Jurkat, Clone E6-1 (cell line): ENCODE measurements at places on chromosomes 5 and 9.

DNA sequence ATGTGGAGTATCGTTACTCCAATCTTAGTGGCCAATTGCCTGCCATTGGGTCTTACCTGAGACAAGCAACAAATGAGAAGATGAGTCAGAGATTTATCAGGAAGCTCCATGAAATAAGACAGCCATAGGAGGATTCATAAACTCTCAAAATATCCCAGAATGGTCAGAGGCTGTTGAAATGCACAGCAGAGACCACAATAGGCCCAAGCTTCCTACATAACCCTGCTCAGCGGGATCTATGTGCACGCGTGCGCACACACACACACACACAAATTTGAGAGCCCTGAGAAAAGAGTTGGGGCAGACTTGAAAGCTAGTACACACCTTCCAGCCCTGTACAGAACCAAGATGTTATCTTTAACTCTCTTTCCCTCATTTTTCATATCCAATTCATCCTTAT, 9.8 kb downstream of the UIMC1 start:
- DNase-seq: no peak

DNA sequence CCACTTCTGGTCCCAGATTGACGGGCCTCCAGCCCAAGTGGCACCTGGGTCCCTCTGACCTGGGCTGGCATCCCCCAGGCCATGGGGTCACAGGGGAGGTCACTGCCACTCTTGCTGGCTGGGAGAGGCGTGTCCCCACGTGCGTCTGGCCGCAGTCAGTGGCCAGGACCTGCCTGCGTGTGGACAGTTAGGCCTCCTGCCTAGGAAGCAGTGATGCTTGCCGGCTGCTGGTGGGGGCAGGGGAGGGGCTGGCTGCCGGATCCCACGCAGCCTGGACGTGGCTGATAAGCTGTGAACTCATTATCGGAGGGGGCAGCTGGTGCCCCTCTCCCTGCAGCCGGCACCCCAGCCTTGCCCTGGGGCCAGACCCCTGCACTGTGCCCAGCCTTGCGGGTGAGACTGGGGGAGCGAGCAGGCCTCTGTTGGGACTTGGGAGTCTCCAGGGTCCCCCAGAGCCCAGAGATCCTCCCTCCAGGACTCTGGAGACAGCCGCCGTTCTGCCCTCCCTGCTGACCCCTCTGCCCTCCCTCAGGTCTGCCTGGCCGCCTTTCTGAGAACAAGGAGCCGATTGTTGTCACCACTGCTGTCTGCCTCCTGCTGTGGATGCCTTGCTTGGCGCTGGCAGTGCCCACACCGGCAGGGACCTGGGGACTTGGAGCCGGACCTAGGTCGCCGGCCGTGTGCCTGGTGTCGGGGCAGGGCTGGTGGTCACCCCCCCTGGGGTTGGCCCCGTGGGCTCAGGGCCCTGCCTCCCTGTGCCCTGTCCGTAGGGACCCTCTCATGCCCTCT, 12.3 kb downstream of the RXRA start:
- no peak for DNase-seq

DNA sequence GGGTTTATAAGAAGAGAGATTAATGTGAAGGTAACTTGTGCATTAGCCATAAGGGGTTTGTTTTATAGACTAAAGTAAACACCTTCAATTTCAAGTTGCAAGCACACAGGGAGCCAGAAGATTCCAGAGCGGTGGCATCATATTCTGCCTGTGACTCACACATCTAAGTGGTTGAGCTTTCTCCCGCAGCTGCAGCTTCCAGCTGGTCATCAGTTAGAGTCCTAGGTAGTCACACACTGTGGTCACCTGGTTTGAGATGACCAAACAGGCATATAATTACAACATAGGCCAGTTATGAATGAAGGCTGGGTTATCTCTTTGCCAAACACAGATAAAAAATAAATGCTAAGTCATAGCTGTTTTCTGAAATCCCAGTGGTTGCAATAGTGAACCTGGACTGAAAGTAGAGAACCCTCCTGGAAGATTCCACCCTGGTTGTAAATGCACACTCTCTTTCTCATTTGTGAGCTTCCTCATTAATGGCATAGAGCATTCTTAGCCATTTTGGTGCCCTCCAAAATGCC, 171.3 kb downstream of the GDNF start:
- no peak for DNase-seq

DNA sequence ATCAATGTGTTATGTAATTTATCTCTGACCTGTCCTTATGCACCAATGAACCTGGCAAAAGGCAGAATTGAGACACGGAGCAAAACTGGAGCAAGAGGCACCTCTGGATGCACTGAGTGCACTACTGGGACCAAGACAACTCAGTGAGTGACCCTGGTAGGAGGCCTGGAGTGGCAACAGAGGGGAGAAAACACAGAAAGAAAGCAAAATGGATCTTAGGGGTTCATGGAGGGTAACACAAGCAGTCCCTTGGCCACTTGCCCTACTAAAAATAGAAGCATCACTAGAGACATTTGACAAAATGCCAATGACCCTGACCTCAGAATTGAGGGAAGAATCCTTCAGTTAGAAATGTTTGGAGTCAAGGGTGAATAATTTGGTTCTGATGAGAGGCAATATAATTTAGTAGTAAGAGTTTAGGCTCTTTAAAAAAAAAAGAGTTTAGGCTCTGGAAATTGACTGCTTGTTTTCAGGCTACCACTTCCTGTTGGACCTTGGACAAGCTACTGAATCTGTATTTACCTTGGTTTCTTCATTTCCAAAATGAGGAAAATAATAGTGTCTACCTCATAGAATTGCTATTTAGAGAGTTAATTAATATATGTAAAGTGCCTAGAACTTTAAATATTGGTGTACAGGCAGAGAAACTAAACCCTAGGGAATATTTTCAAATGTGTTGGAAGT, 234.9 kb upstream of the TARS1 start:
- DNase-seq: no peak

DNA sequence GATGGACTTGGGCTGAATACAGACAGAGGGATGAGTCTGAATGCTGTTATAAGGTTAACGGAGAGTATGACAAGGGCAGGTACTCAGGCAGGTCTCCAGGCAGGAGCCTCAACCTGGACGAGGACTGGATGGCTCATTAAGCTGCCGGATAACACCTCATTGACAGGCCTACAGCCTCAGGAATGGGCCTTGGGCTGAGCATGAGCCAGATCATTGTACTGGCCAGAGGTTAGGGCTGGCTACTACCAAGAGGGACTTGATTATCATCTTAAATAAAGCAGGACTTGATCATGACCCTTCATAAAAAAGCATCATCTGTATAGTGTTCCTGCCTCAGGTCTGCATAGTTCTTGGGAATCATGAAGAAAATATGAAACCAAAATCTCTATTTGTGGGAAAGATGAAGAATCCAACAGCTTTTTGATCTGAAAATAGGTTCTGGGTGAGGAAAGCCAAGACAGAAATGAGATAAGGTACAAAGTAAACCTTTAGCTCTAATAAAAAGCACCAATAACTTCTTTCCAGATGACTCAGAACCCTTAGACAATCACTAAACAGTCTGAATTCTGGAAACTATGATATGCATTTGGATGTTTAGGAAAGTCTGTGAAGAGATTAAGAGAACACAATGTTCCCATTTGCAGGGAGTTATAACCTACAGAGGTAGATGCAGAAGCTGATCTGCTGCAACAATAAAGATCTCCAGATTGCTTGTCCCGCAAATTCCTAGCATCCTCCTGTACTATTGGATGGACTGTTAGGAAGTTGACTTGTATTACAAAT, 343.1 kb downstream of the CTNND2 start:
- DNase-seq: no peak

GRCh38 chr9:71854811-71855210, 56.2 kb downstream of the ABHD17B start:
- DNase-seq: no peak
